ENCODE measurements at places on chromosomes 3 and 15. TPM values are rescaled to one million over a fixed set of nuclear protein-coding genes. Genes with fewer than 3 reads are reported as not detected.

ZNF860 gene
- polyA plus RNA-seq: 0.25 TPM

- peaks cover 3% of the 10 kb centered on the region for H3K4me1 ChIP-seq
- H3K27me3 ChIP-seq: no peaks in the 10 kb centered on the region
- peaks cover 2% of the 10 kb centered on the region for H3K36me3 ChIP-seq
- H3K4me3 ChIP-seq: no peak overlapping the region
- no peak for DNase-seq
These were observed 38.9 kb downstream of the ANO10 start for GRCh38 chr3:43582866-43583265.

GRCh38 chr15:63389902-63390670, 8.4 kb upstream of the CA12 start:
- H3K4me1 ChIP-seq: no peaks in the 10 kb centered on the region
- H3K4me3 ChIP-seq: no peak overlapping the region
- no peak for DNase-seq
- peaks cover 1% of the 10 kb centered on the region for H3K27me3 ChIP-seq

ACP3 gene
- polyA plus RNA-seq: 0.63 TPM

TM6SF1 gene
- polyA plus RNA-seq: 13.0 TPM

DNA sequence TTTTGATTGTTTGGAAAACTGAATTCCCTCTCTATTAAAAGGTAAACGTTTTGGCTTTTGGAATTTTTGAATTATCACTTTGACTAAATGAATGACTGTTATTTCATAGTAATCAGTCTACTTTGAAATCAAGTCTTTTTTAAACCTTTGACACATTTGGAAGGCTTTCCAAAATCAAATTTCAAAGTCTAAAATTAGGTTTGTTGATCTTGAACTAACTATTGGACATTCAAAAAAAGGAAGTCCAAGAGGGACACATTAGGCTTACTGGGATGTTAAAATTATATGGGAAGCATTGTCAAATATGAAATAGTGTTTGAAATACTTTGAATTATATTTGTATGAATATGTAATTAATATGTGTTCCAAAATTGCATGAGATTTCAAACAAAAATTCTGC, 45.2 kb upstream of the AADACL2 start:
- DNase-seq: no peak
- H3K27me3 ChIP-seq: no peaks in the 10 kb centered on the region
- no peak overlapping the region for H3K27ac ChIP-seq
- H3K4me3 ChIP-seq: no peak overlapping the region

TRIM59 gene
- 2.5 TPM for polyA plus RNA-seq

- H3K27me3 ChIP-seq: no peaks in the 10 kb centered on the region
- H3K4me1 ChIP-seq: no peaks in the 10 kb centered on the region
- H3K4me3 ChIP-seq: no peak overlapping the region
- no peak overlapping the region for H3K27ac ChIP-seq
These were observed 45.7 kb downstream of the TPRA1 start for GRCh38 chr3:127544803-127545201.

NME9 gene
- polyA plus RNA-seq: not detected

DNA sequence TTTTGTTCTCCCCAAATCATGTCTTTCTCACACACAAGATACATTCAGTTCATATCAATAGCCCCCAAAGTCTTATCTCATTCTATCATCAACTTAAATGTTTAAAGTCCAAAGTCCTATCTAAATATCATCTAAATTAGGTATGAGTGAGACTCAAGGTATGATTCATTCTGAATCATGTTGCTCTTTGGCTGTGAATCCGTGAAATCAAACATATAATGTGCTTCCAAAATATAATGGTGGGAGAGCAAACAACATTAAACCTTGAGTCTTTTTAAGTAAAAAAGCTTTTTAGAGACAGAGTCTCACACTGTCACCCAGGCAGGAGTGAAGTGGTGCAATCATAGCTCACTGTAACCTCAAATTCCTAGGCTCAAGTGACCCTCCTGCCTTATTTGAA, 139.1 kb downstream of the SAMMSON start:
- no peak overlapping the region for H3K4me3 ChIP-seq
- H3K4me1 ChIP-seq: no peaks in the 10 kb centered on the region
- no peaks in the 10 kb centered on the region for H3K27me3 ChIP-seq
- no peak for DNase-seq
- no peak overlapping the region for H3K27ac ChIP-seq

- no peaks in the 10 kb centered on the region for H3K36me3 ChIP-seq
- DNase-seq: no peak
- H3K4me1 ChIP-seq: no peaks in the 10 kb centered on the region
- no peak overlapping the region for H3K27ac ChIP-seq
- no peaks in the 10 kb centered on the region for H3K27me3 ChIP-seq
These were observed 353.0 kb downstream of the ROBO1 start for GRCh38 chr3:79414806-79415205.

DNA sequence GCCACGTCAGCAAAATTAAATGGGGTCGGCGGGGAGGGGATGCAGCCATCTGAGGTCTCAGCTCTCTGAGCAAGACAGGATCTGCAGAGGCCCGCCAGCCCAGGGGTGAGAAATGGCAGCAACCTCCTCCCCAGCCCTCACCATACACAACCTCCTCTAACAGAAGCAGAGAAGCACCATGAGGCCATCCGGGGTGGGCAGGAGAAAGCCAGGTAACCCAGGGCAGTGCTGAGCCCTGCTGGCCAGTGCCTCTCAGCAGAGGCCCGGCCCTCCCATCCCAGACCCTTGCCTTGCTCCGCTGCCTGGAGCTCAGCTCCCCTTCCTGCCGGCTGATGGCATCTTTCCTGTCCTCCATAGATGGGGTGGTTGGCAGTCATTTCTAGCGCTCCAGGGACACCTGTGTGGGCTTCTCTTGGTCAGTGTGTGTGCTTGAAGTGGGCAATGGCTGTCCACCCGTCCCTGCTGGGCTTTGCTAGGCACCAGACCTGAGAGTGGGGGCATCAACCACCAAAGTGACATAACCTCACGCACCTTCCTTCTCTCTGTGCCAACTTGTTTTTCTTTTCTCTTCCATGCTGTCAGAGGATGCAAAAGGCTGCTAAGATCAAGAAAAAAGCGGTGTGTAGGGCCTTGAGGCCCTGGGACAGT, 175.8 kb downstream of the NSMCE3 start:
- H3K27me3 ChIP-seq: no peaks in the 10 kb centered on the region
- no peak overlapping the region for H3K27ac ChIP-seq
- DNase-seq: no peak
- no peaks in the 10 kb centered on the region for H3K36me3 ChIP-seq
- H3K4me1 ChIP-seq: no peaks in the 10 kb centered on the region

DNA sequence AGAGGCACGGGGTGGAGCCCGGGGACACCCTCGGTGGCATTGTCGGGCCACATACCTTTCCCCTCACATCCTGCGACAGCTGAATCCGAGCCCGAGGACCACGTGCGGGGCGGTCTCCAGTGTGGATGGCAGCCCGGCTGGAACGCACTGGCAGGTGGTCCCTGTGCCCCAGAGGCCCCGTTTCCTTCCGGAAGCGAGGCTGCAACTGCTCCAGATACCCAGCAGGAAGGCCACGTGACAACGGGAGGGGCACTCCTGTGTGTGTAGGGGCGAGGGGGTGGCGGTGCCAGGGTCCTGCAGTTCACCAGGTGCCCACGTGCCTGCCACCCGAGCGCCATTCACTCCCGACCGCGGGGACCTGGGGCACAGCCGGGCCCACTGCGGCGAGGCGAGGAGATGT, 44.1 kb downstream of the APH1B start:
- DNase-seq: no peak
- H3K27me3 ChIP-seq: no peaks in the 10 kb centered on the region
- no peaks in the 10 kb centered on the region for H3K36me3 ChIP-seq
- H3K4me3 ChIP-seq: no peak overlapping the region
- no peaks in the 10 kb centered on the region for H3K4me1 ChIP-seq

- H3K27ac ChIP-seq: no peak overlapping the region
- H3K36me3 ChIP-seq: no peaks in the 10 kb centered on the region
- H3K4me1 ChIP-seq: no peaks in the 10 kb centered on the region
- no peak for DNase-seq
These were observed 46.0 kb downstream of the SETD2 start for GRCh38 chr3:47117807-47118364.

GRCh38 chr3:8503461-8503860, 1.8 kb downstream of the LMCD1 start:
- no peaks in the 10 kb centered on the region for H3K27me3 ChIP-seq
- DNase-seq: no peak
- peaks cover 3% of the 10 kb centered on the region for H3K4me1 ChIP-seq
- peak overlapping the region; percentile 92 for H3K4me3 ChIP-seq

GRCh38 chr15:90174140-90174875, 26.8 kb upstream of the SEMA4B start:
- H3K4me3 ChIP-seq: no peak overlapping the region
- no peaks in the 10 kb centered on the region for H3K36me3 ChIP-seq
- no peaks in the 10 kb centered on the region for H3K4me1 ChIP-seq
- no peaks in the 10 kb centered on the region for H3K27me3 ChIP-seq

DNA sequence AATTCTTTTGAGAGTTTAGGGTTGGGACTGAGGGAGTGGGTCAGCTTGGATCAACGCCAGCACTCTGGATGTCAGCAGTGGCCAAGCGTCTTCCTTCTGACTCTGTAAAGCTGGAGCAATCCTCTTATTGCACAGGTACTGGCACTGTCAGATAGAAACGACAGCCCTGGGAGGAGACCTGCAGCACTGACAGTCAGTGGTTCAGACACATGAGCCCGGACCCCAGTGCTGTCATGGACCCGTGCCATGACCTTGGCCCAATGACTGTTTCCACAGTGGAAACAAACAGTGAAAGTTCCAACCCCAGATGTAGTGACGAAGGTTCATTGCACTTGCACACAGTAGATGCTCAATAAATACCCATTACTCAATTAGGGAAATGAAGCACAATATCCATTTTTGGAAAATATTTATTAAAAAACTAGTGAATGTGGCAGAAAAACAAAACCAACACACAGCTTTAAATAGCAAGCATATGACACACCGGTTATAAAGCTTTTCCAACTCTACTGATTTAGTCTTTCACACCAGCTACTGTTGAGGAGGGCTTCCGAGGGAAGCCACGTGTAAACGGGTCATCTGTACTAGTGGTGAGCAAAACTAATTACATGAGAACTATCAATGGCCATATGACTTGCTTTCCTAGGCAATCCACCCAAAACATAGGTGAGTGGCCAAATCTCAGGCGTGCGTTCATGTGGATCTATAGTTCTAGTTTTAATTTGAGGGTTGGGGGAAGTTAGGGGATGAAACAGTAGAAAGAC, 22.1 kb downstream of the SIAH2 start:
- H3K27me3 ChIP-seq: no peaks in the 10 kb centered on the region
- H3K4me3 ChIP-seq: no peak overlapping the region
- no peak overlapping the region for H3K27ac ChIP-seq
- H3K4me1 ChIP-seq: peaks cover 5% of the 10 kb centered on the region
- DNase-seq: no peak

DNA sequence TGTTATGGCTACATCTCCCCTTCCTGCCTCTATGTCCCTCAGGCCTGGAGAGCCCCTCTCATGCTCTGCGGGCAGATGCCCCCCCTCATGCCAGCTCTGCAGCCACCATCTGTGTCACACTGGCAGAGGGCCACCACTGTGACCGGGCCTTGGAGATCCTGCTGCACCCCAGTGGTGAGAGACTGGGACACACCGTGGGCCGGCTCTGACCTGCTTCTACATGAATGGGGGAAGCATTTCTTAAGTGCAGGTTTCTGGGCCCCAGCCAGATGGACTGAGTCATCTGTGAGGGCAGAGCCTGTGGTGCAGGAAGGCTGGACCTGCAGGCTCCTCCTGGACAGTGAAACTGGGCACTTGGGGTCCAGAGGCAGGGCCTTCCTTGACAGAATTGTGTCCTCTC, 4.8 kb downstream of the VWA5B2 start:
- DNase-seq: no peak
- H3K27ac ChIP-seq: no peak overlapping the region
- no peaks in the 10 kb centered on the region for H3K27me3 ChIP-seq
- H3K36me3 ChIP-seq: no peaks in the 10 kb centered on the region
- H3K4me3 ChIP-seq: no peak overlapping the region

GRCh38 chr15:91067036-91067435, 33.0 kb upstream of the SV2B start:
- H3K27me3 ChIP-seq: peaks cover 2% of the 10 kb centered on the region
- DNase-seq: no peak
- H3K4me1 ChIP-seq: no peaks in the 10 kb centered on the region
- H3K4me3 ChIP-seq: no peak overlapping the region

- H3K36me3 ChIP-seq: no peaks in the 10 kb centered on the region
- no peak for DNase-seq
- no peak overlapping the region for H3K4me3 ChIP-seq
- H3K27me3 ChIP-seq: no peaks in the 10 kb centered on the region
- no peaks in the 10 kb centered on the region for H3K4me1 ChIP-seq
- no peak overlapping the region for H3K27ac ChIP-seq
These were observed 993.2 kb downstream of the OTOL1 start for GRCh38 chr3:162489853-162490252.

DNA sequence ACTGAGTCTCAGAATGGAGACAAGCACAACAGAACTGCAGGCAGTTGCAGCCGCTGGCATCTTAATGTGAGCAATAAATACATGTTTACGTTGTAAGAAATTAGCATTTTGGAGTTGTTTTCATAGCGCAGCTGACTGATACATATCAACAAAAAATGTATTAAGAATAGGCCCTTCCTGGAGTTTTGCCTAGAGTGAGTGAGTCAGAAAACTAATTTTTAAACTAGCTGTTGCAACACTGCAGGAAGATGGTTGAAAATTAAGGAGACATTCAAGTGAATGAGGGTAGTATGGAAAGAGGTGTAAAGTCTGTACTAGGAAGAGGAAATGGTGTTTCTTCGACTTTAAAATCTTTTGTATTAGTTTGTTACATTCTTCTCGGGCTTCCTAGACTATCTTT, 39.6 kb upstream of the TIMP4 start:
- no peak overlapping the region for H3K4me3 ChIP-seq
- no peak for DNase-seq
- no peak overlapping the region for H3K27ac ChIP-seq
- peaks cover 3% of the 10 kb centered on the region for H3K4me1 ChIP-seq
- no peaks in the 10 kb centered on the region for H3K36me3 ChIP-seq

- no peak for DNase-seq
- no peaks in the 10 kb centered on the region for H3K4me1 ChIP-seq
- H3K4me3 ChIP-seq: no peak overlapping the region
- no peaks in the 10 kb centered on the region for H3K36me3 ChIP-seq
These were observed 12.8 kb downstream of the CFAP100 start for GRCh38 chr3:126407412-126408044.

DNA sequence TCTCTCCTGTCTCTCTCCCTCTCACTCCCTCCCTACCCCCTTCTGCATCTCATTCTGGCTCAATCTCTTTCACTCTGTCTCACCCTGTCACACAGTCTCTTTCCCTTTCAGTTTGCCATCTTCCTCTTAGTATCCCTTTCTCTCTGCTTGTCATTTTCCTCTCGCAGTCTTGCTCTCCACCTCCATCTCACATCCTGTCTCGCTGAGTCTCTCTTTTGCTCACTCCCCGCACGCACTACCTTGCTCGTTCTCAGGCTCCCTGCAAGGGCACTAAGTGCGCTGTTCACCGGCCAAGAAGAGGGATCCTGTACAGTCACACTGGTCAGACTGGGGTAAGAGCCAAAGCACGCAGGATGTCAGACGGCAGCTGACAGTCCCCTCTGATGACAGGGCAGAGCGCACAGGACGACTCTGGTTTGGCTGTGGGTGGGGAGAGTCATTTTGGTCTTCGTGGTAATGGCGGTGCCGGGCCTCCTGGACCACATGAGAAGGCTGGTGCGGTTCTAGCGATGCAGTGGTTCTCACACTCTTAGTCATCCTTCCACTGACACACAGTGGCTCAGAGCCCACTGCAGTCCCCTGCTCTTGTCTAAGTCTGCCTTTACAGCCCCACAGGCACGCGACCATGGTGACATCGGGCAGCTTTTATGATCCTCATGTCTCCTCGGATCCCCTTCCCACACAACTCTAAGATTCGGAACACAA, 356.8 kb downstream of the FOXP1 start:
- H3K4me1 ChIP-seq: peaks cover 9% of the 10 kb centered on the region
- H3K27ac ChIP-seq: peak overlapping the region; percentile 80
- no peak overlapping the region for H3K4me3 ChIP-seq
- DNase-seq: peak; percentile 78
